ENCODE measurements at places on chromosomes 1 and 21.

- no peak for DNase-seq
Measured at GRCh38 chr1:95731466-95731865, 497.5 kb downstream of the RWDD3 start.

GRCh38 chr21:41536076-41536826 lies 28.3 kb upstream of the TMPRSS2 start:
- no peak for DNase-seq

DNA sequence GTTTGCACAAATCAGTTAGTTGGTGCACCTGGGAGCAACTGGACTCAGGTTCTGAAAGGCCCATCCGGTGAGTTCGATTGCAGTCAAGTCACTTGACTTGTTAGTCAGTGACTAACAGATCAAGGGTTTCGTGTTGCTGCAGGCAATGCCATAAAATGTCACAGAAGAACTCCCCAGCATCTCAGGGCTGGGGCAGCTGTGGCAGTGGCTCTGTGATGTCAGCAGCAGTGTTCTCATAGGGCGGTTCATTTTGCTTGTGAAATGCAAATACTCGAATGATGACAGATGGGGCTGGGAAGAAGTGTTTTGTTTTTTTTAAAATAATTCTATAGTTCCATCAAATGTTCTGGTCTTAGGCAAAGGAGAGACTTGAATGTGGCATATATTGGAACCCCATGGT lies 287.8 kb downstream of the LMX1A start:
- no peak for DNase-seq

- no peak for DNase-seq
Measured at GRCh38 chr1:39082010-39082799, 56.1 kb downstream of the NDUFS5 start.

DNA sequence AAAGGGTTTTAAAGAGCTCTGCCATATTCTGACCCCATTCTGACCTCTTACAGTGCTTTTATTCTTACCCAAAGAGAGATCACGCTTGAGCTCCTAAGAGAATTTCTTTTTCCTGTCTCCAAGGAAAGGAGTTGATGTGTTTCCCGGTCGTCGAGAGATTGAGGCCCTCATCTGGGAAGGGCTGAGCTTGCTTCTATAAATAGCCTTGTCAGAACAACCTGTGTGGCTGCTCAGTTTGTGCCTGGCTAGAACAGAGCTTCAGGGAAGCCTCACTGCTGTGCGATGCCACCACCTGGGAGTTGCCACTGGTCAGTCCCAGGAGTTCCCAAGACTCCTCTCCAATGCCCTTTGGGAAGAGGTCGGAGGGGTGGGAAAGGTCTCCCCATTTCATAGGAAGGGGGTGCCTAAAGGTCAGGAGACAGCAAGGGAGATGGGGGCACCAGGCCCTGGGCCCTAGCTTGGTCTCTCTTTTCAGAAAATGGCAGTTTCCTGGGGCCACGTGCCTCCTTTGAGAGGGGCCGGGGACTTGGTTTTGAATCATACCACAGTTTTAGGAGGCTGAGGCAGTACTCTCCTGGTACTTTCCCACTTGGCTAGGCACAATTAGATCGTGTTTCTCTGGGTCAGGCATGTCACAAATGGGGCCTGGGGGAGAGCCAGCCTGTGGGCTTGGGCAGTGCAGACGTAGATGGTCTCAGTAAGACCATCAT lies 52.1 kb downstream of the EIF2D start:
- no peak for DNase-seq

- DNase-seq = no peak
Measured at GRCh38 chr1:220313576-220313975, 41.3 kb upstream of the RAB3GAP2 start.

DNA sequence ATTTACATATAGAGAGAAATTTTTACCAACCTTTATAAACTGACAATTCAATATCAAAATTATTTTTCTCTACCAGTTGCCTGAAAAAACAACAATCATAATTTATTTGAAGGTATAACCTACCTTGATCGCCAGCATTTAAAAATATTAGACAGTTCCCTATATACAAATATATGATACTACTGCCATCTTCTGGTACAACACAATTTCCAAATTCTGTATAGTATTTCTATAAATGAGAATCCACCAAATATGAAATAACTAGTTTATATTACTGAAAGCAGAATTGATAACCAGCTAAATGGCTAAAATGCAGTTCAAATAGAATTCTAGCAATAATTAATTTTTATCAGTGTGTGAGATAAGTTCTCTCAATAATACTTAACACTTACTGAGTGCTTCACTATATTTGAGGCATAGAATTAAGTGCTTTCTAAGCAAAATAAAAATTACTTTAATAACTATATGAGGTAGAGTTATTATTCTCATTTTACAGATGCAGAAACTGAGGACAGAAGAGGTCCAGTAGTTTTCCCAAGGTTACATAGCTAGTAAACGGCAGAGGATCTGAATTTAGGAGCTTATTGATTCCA lies 75.6 kb downstream of the PIGK start:
- DNase-seq = no peak

- no peak for DNase-seq
Measured at GRCh38 chr1:205266611-205267305, 39.0 kb downstream of the TMCC2 start.

DNA sequence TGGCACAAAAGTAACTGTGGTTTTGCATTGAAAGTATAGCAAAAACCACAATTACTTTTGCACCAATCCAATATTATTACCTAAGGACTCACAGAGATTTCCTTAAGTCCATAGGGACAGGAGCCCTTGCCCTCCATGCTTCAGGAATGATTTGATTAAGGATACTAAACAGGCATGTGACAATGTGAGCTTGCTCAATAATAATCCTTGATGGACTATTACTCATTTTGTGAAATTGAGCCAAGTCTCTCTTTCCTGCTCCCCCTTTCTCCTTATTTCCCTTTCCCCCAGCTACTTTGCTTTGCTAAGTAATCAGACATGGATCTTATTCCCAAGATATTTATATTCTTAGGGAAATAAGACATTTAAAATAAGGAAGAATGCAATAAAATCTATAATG lies 21.6 kb upstream of the RGL1 start:
- no peak for DNase-seq

DNA sequence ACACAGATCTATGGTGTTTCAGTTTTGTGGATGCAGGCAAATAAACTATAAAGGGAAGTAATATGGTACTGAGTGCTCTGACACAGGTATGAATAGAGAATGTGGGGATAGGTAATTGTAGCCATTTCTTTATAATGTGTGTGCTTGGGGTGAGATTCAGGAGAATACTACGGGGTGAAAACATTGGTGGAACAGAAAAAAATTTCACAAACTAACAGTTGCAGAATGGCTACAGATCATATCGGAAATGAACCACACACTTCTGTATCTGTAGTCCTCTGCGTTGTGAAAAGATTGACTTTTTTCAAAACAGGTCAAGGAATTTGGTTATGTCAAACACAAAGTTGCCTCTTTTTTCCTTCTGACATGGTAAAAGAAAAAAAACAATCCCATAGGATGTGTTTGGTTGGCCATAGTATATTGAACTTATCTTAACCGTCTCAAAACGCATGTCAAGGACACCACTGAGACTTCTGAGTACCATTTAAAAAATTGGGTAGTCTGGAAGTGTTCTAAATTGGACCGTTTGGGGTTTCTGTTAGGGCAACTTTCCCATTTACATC lies 1.1 kb upstream of the CDC73 start:
- no peak for DNase-seq

- DNase-seq = no peak
Measured at GRCh38 chr1:229579059-229579673, 20.7 kb upstream of the ABCB10 start.

DNA sequence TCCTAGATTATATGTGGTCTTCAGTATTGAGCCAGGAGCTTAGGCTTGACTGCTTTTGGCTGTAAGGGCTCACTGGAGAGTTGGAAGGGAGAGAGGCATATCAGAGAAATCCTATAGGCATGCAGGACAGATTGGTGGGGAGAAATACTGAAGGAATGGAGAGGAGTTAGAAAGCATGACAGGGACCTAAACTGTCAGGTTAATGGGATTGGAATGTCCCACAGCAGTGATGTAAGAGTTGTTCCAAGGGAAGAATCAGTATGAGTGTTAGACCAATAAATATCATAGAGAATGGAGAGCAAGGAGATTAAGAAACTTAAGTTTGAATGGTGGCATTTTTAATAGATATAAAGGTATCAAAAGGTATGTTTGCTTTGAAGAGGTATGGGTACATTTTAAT lies 39.7 kb downstream of the SLC35A3 start:
- no peak for DNase-seq
